ENCODE measurements at places on chromosomes 1 and 21.

DNA sequence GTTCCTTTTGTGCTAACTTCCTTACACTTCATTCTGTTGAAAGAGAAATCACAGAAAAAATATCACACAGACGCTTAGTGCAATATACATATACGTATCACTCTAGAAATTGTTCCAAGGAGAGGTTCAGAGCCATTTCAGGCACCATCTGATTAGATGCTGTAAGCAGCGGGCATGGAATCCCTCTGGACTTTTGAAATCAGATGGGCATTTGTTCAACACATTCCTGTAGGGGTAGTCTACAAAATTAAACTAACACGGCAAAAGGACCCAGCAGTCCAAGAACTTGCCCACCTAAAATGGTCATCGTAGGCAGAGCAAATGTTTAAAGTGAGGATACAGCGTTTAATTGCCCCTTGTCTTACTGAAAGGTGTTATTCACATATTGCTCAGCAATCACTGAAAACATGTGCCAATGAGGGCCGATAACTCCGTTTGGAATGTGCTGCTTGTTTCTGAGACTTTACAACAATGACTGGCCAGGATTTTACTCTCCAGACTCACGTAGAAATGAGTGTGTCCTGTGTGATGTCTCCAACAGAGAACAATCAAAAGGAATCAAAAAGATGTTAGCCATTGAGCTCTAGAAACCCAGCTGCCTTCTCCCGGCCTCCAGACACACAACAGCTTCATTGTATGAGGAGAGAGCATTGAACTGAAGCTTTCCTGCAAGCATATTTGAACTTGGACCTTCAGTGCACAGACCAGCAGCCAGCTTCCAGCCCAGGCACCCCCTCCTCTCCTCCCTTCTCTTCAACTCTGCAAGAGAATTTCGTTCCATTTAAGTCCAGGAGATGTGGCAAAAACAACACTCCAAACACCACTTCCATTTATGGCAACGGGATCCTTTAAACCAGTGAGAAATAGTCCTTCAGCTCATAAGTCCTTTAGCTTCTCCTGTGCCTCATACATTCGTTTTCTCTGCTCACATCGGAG is 32.1 kb upstream of the ADORA3 start:
- no peak for DNase-seq

GRCh38 chr1:29821605-29822004 is 585.3 kb downstream of the PTPRU start:
- DNase-seq, result no peak

GRCh38 chr1:164853146-164853545 is 294.2 kb downstream of the PBX1 start:
- DNase-seq, result no peak

DNA sequence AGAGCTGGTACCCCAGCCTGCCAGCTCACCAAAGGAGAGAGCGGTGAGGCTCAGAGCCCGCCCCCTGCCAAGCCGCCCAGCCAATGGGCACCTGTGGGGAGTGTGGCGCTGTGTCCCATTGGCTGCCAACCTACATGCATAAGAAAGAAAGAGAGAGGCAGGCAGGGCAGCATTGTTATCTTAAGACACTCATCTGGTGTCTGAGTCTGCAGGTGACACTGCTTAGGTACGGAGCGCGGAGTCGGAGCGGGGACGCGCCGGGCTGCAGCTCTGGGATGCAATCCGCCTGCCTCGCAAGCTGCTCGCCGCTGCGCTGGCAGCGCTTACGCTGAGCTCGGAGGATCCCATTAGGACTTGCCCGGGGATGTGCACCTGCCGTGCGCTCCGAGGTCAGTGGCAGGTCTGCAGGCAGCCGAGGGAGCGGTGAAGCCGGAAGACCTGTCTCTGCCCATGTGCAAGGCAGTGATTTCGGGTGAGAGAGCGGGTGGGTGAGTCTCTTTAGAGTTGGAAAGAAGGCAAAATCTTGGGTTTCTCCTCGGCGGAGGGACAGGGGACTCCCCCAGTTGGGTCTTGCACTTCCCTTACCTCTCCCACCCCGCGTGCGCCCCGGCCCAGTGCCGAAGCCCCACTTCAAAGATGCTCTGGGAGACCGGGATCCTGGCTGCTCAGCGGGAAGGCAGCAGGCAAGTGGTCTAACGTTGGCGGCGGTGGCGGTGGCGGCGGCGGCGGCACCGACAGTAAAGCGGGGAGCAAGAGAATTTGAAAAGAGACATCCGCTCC is at the start of gene BRINP2:
Gene BRINP2, plus strand, starts transcription at position 203 of the 780 bp plus-strand sequence. CDS start 58,919 bp downstream, outside the sequence.
- DNase-seq, result no peak

DNA sequence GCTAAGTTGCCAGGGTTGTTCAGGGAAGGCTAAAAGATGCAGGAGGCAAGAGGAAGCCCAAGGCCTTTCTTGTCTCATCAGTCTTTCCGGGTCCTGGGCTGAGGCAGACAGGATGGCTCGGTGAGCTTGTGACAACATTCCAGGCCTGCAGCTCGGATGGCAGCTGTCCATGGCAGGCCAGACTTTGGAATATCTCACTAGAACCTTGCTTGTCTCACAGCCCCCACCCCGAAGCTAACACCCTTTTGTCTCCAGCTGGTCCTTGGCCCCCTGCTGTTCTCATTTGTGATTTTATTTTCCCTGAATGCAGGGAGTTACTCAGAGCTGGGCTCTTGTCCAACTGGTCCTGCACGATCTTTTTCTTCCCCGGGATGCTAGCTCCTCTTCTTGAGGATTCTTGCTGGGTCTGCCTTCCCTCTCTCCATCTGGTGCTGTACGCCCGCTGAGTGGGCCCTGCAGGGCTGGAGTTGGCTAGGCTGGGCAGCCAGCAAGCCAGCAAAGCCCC is 477.2 kb upstream of the CAMK1G start:
- no peak for DNase-seq

DNA sequence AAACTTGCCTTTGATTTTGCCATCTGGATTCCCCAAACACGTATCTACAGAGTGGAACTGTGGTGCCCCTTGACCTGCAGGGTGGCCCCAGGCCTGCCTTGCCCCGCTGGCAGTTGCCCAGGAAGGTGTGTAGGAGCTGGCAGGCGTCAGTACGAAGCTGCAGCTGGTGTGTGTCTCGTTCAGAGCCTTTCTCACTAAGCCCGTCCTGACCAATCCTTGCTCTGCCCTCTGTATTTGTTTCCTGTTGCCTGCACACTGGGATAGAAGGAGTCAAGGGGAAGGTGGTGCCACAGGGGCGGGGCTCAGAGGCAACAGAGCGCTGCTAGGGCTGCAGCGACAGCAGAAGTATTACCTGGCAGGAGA is 5.2 kb upstream of the VSIG8 start:
- DNase-seq, result peak; percentile 29

DNA sequence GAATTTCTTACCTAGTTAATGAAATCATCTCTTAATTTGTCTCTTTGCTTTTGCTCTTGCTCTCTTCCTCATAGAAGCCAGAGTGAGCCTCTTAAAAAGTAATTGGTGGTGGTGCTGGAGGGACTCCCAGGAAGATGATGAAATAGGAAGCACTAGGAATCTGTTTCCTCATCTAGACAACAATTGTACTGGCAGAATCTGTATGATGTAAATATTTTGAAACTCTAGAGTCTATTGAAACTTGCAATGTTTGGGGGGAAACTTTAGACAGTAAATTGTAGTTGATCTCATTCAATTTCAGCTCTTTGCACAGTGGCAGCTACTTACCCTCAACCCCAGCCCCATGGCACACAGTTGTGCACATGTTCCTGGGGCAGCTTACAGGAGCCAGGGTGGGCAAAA is 10.6 kb downstream of the RGSL1 start:
- DNase-seq, result no peak

DNA sequence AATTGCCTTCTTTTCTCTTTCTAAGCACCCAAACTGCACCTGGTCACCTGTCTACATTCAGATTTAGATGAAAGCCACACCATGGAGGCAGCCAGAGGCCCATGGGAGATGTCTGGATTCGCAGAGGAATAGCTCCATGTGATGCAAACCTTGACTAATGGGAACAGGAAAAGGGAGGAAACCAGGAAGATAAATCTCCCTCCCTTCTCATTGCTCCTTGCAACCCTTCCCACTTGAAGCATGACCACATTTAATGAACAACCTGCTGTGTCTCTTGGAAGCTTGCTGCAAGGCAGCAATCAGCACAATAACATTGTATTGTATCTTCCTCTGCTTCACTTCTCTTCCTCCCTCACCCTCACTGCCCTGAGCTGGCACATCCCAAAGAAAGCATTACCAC is 42.6 kb upstream of the KLF17 start:
- DNase-seq, result no peak

GRCh38 chr1:32890516-32891240 is 4.4 kb downstream of the HPCA start:
- DNase-seq, result no peak

DNA sequence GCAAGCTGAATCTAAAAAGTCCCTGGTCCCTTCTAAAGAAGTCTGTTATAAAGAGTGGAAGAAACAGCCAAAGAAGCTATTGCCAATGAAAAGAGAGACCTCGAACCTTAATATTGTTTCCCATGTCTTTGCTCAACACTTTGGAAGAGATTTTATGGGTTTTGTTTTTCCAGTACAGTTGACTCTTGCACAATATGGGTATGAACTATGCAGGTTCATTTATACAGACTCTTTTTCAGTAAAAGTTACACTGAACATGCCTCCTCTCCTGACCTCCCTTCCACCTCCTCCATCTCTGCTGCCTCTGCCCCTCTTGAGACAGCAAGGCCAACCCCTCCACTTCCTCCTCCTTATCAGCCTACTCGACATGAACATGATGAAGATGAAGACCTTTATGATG is 332.5 kb downstream of the SETD4 start:
- DNase-seq, result no peak

DNA sequence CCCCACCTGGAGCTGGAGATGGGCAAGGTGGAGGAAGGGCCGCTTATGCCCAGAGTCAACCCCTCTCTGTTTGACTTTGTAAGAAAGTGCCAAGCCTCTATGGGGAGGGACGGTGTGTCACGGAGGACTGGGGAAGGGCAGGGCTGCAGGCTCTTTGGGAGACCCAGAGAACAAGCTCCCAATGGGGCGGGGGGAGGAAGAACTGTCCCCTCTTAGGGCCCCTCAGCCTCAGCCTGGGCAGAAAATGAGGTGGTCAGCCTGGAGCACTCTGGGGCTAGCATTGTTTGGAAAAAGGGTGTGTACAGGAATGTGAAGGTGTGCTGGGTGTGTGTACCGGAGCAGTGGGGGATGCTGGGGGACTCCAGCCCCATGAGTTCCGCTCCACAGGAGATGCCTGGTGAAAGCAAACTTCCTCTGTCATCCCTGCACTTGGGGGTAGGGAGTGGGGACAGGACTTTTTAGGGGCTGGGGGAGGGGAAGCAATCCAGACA is 1.2 kb upstream of the INAVA start:
- DNase-seq, result peak; percentile 2

DNA sequence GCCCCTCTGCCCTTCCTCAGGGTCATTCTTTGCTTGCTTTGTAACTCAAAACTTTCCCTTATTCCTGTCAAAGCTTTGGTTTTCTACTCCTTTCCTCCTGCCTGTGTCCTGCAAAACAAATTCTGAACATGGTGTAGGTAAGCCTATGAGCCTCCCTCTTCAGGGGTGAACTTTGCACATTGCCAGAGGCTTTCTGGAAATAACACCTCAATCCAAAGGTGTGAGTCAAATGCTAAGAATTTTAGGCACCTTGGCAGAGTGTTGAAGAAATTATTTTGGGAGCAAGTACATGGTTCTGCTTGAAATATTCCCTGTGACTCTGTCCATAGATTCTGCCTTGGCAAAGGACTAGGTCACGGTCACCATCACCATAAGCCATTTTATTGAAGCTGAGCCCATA is 70.0 kb downstream of the PAPPA2 start:
- DNase-seq, result no peak

DNA sequence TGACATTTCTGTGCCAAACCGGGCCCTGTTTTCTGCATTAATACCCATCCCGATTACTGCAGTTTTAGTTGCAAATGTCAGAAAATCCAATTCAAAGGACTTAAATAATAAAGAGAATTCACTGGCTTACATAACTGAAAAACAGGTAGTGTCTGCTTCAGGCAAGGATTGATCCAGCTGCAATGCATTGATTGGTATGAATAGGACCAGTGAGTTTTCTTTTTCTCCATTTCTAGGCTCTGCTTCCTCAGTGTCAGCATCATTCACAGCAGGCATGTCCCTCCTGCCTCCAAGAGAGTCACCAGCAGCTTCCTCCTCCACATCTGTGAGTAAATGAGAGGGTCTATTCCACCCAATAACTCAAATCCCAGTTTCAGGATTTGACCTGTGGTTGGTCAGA is 33.7 kb upstream of the ACTL8 start:
- no peak for DNase-seq

DNA sequence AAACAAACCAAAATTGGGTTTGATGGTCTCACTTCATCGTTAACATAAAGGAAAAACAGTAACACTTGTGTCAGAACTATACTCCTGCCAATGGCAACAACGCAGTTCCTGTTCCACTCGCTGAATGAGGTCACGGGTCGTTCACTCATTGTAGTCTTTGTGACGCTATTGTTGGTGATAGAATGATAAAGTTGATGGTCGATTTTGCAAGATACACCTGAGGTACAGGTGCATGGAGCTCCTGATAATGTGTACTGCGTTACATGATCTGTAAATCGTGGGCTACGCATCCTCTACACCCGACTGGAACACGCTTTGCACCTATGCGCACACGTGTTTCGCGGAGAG is 391 bp upstream of the CENPS start:
- no peak for DNase-seq

GRCh38 chr1:115706587-115707425 is 61.7 kb downstream of the CASQ2 start:
- DNase-seq, result no peak

- no peak for DNase-seq
These were observed 1.6 kb downstream of the PRUNE1 start for GRCh38 chr1:151009674-151010345.

DNA sequence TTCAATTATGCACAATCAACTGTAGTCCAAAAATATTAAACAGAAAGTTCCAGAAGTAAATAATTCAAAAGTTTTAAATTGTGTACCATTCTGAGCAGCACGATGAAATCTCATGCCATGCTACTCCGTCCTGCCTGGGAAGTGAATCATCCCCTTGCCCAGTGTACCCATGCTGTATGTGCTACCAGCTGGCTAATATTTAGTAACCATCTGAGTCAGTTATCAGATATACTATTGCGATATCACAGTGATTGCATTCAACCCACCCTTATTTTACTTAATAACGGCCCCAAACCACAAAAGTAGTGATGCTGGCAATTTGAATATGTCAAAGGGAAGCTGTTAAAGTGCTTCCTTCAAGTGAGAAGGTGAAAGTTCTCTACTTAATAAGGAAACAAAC is 56.2 kb downstream of the EVI5 start:
- no peak for DNase-seq

- DNase-seq, result no peak
These were observed 4.1 kb downstream of the CNN3 start for GRCh38 chr1:94922761-94923331.

- DNase-seq, result peak; percentile 69
These were observed 184.2 kb downstream of the ETS2 start for GRCh38 chr21:38989745-38990423.

GRCh38 chr21:28771790-28772501 is 220.7 kb downstream of the LTN1 start:
- no peak for DNase-seq

DNA sequence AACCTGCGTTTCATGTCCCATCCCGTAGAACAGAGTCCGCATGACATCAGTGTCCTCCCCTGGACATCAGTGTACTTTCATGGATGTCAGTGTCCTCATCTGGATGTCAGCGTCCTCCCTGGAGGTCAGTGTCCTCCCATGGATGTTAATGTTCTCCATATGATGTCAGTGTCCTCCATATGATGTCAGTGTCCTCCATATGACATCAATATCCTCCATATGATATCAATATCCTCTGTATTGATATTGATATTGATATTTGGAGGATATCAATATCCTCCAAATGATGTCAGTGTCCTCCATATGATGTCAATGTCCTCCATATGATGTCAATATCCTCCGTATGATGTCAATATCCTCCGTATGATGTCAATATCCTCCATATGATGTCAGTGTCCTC is 284.9 kb downstream of the AJAP1 start:
- DNase-seq, result no peak

GRCh38 chr21:42146821-42147220 is 72.1 kb upstream of the ABCG1 start:
- DNase-seq, result peak; percentile 28

Data from ovary (tissue), 10 donors.